Kidney (tissue), 22 donors: ENCODE measurements at places on chromosomes 5 and 9.

DNA sequence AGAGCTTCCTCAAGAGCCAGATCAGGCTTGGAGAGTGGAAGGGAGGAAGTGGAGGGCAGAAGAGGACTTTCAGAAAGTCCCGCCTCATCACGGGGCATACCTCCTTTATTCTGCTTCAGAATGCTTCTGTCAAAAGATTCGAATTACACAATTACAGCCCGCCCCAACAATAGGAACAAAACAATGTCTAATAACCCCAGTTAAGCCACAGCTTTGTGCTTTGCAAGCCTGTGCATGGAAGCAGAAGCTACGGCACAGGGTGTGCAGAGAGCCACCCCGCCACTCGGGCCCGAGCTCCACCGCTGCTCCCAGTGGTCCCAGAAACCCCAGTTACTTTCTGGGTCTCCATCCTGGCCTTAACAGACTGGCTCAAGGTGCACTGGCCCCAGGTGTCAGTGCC, 23.5 kb downstream of the HNRNPH1 start:
- no peak for DNase-seq

DNA sequence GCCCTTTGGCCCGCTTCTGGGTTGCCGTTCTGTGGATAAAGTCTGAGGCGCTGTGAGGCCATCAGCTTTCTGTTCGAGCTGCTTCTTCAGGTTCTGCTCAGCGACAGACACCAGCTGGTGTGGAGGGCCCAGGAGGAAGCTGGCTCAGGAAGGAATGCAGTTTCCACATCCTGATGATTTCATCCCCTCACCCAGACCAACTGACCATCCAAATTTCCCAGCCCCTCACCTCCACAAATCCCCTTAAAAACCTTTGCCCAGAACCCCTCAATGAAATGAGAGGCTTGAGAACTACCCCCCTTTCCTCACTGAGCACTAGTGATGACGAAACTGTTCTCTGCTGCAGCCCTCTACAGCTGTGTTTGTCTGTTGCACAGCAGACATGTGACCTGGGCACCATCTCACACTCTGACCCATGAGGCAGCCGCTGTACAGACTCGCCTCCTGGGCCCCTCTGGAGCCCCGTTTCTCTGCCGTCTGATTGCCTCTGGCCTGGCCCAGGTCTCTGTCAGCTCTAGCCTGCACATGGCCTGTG, 45.4 kb downstream of the SPATA31C2 start:
- DNase-seq = no peak

DNA sequence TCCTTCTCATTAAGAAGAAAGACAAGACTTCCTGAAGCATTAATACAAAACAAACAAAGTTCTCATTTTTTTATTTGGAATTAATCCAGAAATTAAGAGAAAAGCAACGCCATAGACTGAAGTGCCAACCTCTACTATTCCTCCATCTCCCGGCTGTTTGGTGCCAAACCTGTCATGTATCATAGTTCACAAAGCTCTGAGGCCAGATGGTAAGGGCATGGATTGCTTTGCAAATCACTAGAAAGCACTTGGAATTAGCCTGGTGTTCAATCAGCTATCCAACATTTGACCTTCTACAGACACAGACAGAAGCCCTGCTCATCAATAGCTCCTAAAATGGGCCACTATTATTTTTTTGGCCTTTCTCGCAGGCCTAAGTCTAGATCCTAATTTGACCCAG, 33.8 kb downstream of the HTR1A start:
- DNase-seq = no peak

DNA sequence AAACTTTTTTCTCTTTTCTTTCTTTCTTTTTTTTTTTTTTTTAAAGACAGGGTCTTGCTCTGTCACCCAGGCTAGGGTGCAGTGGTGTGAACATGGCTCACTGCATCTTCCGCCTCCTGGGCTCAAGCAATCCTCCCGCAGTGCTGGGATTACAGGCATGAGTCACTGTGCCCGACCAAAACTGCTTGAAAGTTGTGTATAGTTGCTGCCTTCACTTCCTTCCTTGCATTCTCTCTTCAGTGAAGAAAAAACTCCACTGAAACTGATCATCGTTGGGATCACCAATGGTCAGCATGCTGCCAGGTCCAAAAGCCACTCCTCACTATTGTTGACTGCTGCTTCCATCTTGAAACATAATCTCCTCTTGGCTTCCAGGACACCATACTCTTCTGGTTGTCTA, 66.6 kb upstream of the CTNNA1 start:
- no peak for DNase-seq

DNA sequence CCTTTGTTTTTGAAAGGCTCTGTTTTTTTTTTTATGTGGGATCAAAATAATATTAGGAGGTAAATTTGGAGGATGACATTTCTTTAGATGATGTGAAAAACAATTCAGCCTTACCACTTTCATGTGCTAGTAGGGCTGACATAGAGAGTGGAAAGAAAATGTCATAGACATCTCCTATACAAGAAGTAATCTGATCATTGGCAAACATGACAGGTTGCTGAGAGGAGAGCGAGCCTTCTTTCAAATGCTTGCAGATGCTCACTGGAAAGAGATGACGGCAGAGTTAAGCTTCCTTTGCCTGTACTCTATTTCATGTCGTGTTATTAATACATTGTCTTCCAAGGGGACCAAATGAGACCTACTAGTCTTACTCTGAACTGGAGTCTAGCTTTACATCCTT, 160.1 kb upstream of the DAP start:
- DNase-seq = no peak

DNA sequence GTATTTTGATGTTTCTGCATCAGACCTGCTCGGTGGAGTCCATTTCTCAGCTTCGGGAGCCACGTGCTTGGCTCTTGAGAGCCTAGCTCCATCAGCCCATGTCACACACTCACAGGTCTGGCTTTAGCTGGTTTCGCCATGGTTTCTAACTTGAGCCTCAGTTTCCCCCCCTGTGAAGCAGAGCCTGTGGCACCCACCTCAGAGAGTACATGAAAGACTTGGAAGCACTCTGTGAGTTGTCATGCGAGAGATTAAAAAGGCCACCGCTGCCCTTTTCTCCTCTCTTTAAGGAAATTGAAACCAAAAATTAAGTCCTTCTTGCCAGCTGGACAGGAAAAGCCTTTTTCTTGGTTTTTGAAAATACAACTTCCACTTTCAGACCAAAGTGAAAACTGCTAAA, 8.8 kb downstream of the TENT4A start:
- no peak for DNase-seq

GRCh38 chr9:96719921-96720320, 58.0 kb downstream of the ZNF510 start:
- DNase-seq = peak; percentile 62

DNA sequence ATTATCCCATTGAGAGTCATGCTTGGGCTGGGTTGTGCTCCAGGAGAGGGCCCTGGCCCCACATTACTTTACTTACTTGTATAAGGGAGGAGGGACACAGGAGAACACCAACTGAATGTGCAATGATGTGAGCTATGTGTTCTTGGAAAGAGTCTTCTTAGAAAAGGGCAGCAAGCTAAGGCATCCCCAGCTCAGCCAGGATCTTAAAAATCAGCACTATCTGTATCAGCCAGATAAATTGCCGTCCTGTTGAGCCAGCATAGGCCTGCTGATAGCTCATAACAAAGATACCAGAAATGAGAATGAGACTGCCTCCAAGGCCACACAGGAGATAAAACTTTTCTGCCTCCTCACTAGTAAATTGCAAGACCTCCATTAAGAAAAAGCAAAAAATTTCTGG, 357.5 kb downstream of the CAAP1 start:
- DNase-seq = no peak
